ENCODE measurements at places on chromosomes 16 and 17.

- no peak for DNase-seq
Observed at GRCh38 chr17:65219707-65220106, 82.5 kb downstream of the RGS9 start.

- no peak for DNase-seq
Observed at GRCh38 chr16:82366462-82366861, 196.4 kb upstream of the MPHOSPH6 start.

DNA sequence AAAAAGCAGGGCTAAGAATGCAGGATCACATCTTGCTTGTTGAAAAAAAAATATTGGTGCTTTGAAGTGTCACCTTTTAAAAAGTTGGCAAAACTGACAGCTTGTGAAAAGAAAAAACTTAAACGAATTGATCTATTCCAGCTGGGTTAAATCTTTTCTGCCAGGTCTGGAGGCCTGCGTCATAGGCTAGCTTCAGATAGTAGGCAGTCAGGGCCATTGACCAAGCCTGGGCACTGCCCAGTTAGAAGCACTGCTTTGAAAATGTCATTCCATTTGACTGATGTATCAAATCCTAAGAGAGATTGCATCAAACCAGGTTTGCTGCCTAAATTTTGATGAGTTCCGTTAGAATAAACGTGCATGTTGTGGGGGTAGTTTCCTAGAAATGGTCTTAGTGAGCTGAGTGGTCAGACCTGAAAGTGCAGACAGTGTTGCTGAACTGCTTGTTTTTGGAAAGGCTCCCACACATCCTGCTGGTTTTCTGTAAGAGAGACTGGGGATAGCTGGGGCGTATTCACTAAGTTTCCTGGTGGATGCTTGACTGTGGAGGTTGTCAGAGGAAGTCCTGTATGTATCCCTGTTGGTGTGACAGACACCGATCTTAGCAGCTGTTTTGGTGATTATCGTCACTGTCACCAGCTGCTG lies 38.8 kb downstream of the NUP88 start:
- DNase-seq, result no peak

DNA sequence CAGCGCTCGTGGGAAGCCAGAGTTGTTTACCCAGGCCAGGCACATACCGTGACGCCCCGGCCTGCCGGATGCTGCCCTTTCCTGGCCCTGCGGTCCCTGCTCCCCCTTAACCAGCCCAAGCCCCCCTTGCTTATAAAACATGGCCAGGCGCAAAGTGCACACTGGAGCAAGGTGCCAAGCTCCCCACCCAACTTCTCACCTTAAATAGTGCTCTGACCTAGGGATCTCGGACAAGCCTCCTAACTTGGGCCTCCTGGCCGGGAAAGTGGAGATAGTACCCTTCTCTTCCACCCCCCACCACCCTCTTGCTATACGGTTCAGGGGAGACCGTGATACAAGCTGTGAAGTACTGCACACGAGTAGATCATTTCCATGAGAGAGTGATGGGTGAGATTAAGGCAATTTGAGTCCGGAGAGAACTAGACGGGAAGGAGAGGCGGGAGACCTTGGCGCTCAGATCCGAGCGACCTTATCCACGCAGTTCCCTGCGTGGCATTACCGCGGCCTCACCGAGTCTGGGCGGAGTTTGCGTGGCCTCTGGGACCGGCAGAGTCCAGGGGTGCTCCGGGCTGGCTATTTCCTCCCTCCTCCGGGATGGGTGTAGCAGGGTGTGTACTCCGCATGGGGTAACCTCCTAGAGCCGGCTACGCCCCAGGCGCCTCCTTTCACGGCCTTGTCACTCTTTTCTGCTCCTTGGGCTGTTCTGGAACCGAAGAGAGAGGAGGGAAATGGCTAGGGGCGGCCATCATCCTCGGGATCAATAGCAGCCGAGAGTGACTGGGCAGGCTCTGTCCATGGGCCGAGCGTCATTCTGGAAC lies 4.4 kb upstream of the LHX1 start:
- DNase-seq, result no peak

DNA sequence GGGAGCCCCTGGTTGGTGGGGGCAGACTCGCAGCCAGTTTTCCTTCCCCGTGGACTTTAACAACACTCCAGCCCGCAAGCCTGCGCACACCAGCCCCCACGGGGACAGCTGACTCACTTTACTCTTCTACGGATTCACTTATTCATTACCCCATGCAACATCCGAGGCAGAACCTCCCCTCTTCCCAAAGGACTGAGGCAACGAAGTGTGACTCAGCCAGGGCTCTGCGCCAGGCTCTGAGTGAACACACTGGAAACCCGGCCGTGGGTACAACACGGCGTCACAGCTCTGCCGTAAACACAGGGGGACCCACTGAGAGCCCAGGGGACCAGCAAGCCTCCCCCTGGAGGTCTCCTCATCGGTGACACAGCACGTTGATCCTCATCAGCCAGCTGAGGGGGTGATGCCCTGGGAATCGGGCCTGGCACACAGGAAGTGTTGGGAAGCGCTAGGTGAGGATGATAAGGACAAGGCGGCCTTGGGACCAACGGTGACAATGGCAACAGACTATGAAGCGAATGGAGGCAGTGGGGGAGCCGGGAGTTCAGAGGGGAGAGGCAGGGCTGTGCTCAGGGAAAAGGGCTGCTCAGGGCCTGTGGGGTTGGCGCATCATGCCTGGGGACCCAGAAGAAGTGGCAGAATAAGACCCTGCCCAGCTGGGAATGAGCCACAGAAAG lies 14.6 kb downstream of the COTL1 start:
- no peak for DNase-seq

Measured in activated CD4-positive, alpha-beta T cell treated with anti-CD3 and anti-CD28 coated beads for 4 hours (primary cell).